ENCODE measurements at places on chromosomes 16 and 17.

- DNase-seq, result no peak
Observed at GRCh38 chr17:2796164-2797125, at the start of gene RAP1GAP2. RAP1GAP2 (plus strand) TSS chr17:2796438; CDS start chr17:2796528, 90 bp downstream.

DNA sequence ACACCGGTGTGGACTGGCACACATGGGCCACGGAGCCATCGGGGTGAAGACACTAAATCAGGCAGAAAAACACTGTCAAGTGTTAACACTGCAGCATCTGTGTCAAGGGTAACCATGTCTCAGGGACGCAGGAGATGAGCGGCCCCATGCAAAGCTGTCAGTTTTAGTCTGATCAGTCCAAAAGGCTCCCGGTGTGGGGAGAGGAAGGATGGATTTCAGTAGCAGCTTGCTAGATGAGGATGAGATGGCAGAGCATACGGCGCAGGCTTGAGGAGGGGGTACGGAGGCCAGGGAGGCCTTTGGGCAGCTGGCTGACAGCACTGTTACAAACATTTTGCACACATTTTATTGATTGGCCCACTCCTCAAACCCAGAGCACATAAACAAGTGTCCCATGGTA lies 98.1 kb downstream of the GNAO1 start:
- no peak for DNase-seq

- DNase-seq, result no peak
Observed at GRCh38 chr16:9946022-9946720, 236.1 kb downstream of the GRIN2A start.

- no peak for DNase-seq
Observed at GRCh38 chr17:3890082-3890877, 2.6 kb downstream of the CAMKK1 start.

DNA sequence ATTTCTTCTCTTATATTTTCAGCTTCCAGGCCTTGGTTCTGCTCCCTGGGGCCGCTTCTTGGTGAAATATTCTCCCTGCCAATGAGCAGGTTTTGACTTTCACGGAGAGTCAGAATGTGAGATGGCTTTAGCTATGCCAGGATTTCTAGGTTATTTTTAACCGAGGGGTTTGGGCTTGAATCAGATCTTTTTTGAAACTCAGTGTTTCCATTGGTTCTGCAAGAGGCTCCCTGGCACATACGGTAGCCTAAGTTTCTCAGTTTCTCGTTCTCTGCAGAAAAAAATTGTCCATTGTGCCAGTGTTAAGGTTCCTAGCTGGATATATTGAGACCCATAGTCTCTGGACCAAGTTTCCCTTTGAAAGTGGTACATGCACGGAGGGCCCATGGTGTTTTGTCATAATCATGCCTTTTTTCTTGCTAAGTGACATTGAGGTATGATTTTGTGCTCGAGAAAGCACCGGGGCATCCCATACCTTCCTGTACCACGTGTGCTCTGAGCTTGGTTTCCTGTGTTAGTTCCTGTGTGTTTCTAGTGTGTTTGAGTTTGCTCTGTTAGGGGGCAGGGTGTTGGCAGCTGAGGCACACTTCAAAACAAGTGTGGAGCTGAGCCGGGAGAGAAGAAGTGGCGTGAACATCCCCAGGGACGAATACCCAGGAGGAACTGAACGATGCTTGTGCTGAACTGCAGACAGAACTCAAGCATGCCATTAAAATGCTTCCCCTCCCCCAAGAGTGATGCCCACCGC lies 127.2 kb downstream of the HS3ST3B1 start:
- DNase-seq, result no peak

- DNase-seq, result no peak
Observed at GRCh38 chr16:47144559-47144877, 773 bp upstream of the NETO2 start.

- DNase-seq, result no peak
Observed at GRCh38 chr17:29020576-29020975, 14.7 kb upstream of the SEZ6 start.

DNA sequence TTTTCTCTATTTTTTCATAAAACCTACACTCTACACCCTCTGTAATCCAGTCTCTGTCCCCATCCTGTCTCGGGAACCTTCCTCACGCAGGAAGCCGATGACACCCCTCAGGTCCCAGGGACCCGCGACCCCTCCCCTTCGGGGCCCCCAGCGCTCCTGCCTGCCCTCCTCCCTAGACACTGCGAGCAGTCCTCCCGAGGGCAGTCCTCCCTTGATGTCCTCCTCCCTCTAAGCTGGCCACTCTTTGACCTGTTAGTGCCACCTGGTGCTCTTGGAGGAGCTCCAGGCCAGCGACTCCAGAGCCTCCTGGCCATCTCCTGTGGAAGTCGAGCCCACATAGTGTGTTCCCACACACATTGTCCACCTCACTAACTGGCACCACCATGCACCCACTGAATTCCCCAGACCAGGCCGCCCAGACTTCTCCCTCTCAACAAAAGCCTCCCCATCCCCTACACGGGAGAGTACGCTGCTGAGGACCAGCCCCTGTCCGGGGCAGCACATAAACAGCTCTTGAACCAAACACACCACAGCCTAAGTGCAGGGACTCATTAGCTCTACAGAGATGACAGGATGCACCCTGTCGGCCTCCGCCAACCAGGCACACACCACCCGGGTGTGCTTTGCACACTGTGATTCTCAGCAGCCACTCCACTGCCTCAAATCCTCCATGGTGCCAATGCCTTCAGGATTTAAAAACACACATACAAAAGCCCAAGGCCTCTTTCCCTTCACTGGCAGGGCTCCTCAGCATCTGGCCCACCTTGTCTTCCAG lies 9.3 kb downstream of the OSBPL7 start:
- no peak for DNase-seq

DNA sequence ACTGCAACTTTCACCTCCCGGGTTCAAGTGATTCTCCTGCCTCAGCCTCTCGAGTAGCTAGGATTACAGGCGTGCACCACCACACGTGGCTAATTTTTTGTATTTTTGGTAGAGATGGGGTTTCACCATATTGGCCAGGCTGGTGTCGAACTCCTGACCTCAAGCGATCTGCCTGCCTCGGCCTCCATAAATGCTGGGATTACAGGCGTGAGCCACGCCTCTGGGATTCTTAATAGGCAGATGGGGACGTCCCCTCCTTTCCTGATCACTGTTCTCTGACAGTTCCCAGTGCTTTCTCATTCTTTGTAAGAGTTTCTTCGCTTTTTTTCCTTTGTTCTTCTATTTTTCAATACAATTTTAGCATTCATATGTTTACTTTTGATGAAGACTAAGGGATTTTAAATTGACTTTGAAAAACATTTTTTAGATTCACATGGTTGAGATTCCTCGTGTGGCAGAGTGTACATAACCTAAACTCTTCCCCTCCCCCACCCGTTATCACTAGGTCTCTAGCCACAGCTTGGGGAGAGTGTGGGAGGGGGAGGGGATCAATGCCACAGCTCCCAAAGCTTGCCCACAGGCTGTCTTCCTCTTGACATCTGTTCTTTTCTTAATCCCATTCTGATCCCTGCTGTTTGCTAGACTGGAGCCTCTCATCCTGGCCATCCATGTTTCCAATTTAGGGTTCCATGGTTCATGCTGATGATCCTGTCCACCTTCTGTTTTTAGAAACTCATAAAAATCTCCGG lies 11.0 kb downstream of the ADORA2B start:
- DNase-seq, result no peak

GRCh38 chr16:29765167-29766032 lies 12.7 kb upstream of the ZG16 start:
- no peak for DNase-seq

DNA sequence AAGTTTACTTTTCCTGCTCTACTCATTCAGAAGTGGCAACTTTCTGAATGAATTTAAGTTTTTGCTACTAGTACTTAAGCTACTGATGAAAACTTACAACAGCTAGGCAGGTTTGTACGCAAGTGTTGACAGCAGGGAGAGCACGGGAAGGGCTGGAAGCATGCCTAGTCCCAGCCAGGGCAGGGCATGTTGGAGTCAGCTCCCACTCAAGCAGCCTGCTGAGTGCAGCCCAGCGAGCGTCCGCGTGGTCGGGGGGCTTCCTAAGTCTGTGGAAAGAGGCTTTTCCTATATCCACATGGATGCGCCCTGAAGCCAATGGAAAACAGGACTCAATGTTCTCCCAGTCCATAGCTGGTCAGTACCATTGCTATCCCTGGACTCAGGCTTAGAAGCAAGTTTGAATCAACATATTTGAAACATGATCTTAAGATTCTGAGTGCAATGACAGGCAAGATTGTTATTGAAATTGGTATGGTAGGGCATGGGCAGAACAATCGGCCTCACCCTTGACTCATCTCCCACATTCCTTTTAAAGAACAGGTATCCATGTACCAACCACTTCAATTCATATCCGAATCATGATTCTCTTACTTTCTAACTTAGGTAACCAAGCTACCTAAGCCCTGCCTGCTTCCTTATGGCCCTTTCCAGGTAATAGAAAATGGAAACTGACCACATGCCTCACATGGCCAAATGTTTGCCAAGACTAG lies 22.5 kb downstream of the CYB5D2 start:
- DNase-seq, result no peak

GRCh38 chr17:18253187-18253884 lies 5.2 kb downstream of the FLII start:
- no peak for DNase-seq

GRCh38 chr17:82627405-82627804 lies 20.8 kb downstream of the WDR45B start:
- no peak for DNase-seq

GRCh38 chr16:23008041-23008440 lies 141.2 kb downstream of the USP31 start:
- DNase-seq, result no peak
